ENCODE measurements at places on chromosomes 1 and 21. TPM values are rescaled to one million over a fixed set of nuclear protein-coding genes. Genes with fewer than 3 reads are reported as not detected.

LEPROT gene
- 29.5 TPM for total RNA-seq

RNU1-4 gene
- total RNA-seq = not detected

TMCO4 gene
- total RNA-seq = 8.0 TPM

CD84 gene
- total RNA-seq = not detected

B3GALT5 gene
- total RNA-seq = 0.23 TPM

DFFB gene
- total RNA-seq = 3.9 TPM

FAM110D gene
- not detected for total RNA-seq

BEND5 gene
- total RNA-seq = not detected

HPCAL4 gene
- 0.28 TPM for total RNA-seq

IGSF3 gene
- 24.1 TPM for total RNA-seq

ARHGEF10L gene
- 7.5 TPM for total RNA-seq

C1orf210 gene
- not detected for total RNA-seq

RIPPLY3 gene
- total RNA-seq = 0.64 TPM

EBNA1BP2 gene
- 177 TPM for total RNA-seq

ELF3 gene
- total RNA-seq = 217 TPM

SYTL1 gene
- total RNA-seq = 0.53 TPM

OLFML3 gene
- 4.4 TPM for total RNA-seq

ADIPOR1 gene
- total RNA-seq = 59.5 TPM

ACKR1 gene
- not detected for total RNA-seq

KCNK1 gene
- 19.4 TPM for total RNA-seq

CASQ2 gene
- not detected for total RNA-seq

OR2L5 gene
- not detected for total RNA-seq

DNALI1 gene
- not detected for total RNA-seq

TNNI3K gene
- total RNA-seq = not detected

AIM2 gene
- not detected for total RNA-seq

FCRL2 gene
- not detected for total RNA-seq

GJA8 gene
- not detected for total RNA-seq
